Kidney (tissue), 22 donors: ENCODE measurements at places on chromosomes 7 and 10.

GRCh38 chr7:124426621-124427020, 339.0 kb downstream of the GPR37 start:
- no peak for DNase-seq

GRCh38 chr7:91892821-91893340, 12.4 kb upstream of the MTERF1 start:
- no peak for DNase-seq

DNA sequence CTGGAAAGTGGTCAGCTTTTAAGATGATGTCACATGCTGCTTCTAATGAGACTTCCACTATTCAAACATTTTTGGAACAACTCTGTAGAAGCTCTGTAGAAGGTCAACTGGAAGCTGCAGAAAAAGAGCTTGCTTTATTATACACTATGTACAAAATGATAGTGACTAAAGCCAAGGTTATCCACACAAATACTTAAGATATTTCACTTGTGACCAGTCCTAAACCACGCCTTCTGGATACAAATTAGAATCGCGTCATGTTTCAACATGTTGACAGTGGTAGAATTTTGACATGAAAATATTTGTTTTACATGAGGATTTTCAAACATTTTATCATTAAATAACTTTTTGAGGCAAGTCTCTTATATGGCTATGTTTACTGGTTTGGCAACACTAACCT, 499.6 kb upstream of the PHF14 start:
- no peak for DNase-seq

DNA sequence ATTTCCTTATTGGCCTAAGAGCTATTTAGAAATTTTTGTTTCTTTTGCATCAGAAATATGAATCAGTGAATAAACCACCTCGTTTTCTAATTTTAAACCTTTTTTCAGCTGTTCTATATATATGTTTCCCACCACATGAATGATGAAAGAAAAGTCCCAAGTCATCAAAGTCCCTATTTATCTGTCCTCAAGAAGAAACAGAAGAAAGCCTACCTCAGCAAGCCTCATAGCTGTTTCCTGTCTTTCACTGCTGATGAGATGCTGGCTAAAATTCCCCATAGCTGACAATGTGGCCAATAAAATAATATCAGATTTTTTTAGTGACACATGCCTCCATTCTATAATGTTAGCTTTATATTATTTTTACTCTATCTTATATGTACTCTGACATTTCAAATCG, 54.2 kb downstream of the SEC61G start:
- no peak for DNase-seq

DNA sequence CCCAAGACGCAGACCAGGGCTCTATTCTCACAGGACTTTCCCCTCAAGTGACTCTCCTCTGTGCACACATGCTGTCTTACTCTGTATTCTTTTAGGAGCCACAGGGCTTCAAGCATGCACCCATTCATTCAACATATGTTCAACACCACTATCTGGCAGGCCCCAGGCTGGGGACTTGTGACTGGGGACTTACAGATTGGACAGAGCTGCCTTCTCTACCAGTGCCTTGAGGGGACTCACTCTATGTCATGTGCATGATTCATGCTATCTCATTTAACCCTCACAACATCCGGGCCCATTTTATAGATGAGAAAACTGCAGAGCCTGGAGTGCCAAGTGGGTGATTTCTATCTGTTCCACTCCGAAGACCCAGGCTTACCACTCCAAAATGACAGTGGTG, 34.3 kb downstream of the MYL10 start:
- no peak for DNase-seq

- DNase-seq = peak; percentile 86
Observed at GRCh38 chr10:126749015-126749655, 78.6 kb upstream of the C10orf90 start.

- DNase-seq = peak; percentile 40
Observed at GRCh38 chr10:113165673-113166072, 215.6 kb downstream of the TCF7L2 start.

DNA sequence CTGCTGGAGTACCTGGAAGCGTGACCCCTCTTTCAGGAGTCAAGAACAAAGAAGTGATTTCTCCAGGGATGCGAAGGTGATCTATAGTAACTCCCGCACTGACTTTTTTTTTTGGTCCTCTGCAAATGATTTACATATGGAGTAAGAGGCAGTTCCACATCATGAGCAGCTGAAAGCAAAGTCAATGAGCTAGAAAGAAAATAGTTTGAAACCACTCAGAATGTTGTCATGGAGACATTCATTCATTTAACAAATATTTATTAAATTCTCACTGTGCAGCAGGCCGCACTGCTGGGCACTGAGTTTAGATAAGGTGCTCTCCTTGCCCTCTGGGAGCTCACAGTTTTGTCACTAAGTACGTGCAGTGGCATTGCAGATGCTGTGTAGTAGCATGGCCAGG, 206.7 kb downstream of the CAMK1D start:
- DNase-seq = peak; percentile 85

GRCh38 chr7:150974468-150975391, 3.4 kb downstream of the KCNH2 start:
- peak; percentile 87 for DNase-seq

GRCh38 chr7:137390076-137390475, 46.5 kb upstream of the PTN start:
- DNase-seq = no peak

DNA sequence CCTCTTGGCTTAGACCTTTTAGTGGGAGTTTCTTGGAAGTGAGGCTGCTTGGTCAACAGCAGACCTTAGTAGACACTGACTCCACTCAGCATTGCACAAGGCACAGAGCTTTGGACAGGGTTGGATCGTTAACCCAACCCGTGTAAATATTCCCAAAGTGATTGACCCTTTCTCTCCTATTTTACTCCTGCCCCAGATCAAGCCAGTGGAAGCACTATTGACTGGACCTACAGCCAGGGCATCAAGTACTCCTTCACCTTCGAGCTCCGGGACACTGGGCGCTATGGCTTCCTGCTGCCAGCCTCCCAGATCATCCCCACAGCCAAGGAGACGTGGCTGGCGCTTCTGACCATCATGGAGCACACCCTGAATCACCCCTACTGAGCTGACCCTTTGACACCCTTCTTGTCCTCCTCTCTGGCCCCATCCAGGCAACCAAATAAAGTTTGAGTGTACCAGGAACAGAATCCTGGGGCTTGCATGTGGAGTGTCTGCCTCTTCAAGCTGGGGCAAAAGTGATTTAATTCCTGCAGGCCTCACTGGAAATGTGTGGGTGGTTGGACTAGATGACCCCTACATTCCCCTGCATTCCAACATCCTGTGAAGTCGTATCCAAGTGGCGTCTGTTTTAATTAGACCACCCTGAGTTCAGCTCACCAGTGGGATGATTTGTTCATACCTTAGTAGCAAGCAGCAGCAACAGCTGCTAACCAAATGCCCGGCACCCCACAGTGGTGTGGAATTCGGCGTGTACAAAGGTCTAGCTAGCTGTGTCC, 7.5 kb downstream of the CPA1 start:
- no peak for DNase-seq

DNA sequence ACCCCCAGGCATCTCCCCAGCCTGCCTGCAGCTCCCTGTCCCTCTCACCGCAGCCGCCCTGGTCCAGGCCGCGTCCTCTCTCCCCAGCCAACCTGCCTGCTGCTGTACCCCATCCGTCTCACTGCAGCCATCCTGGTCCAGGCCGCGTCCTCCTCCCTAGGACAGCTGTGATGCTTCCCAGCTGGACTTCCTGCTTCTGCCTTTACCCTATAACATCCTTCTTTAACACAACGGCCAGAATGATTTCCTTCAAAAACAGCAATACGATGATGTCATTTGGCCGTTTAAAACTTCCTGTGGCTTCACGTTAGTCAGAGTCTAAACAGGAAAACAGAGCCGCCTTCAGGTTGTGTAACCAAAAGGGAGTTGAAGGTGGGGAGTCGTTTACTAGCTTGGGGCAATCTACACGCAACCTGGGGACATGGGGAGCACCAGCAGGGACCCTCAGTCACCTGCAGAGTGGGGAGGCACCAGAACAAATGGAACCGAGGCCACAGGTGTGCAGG, 32.2 kb upstream of the ZFAND2A start:
- DNase-seq = peak; percentile 38
